HCT116 (cell line): ENCODE measurements at places on chromosomes 11 and 22. TPM values are rescaled to one million over a fixed set of nuclear protein-coding genes. Genes with fewer than 3 reads are reported as not detected.

DNA sequence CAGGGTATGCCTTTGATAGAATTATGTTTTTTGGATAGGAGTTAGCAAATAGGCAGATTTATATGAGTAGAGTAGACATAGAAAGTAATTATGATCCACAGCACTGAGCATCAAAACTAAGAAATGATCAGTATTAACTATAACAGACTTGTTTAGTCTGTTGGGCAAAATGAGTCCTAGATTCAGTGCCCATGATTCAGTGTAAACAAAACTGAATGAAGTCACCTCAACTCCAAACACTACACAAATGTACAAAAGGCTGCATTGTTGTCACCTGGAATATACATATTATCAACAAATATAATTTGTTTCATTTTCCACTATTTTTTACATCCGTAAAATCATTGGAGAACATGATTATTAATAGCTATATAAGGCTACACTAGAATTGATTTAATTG is 6.7 kb downstream of the UEVLD start:
- no peaks in the 10 kb centered on the region for H3K27me3 ChIP-seq
- peaks cover 3% of the 10 kb centered on the region; the same call in 1 of the 2 replicates for H3K36me3 ChIP-seq
- DNase-seq: no peak
- H3K4me3 ChIP-seq: no peak overlapping the region
- H3K4me1 ChIP-seq: peaks cover 14% of the 10 kb centered on the region; the same call in 1 of the 2 replicates
- H3K27ac ChIP-seq: no peak overlapping the region

The GALR3 gene
- 0.32 TPM for total RNA-seq

DNA sequence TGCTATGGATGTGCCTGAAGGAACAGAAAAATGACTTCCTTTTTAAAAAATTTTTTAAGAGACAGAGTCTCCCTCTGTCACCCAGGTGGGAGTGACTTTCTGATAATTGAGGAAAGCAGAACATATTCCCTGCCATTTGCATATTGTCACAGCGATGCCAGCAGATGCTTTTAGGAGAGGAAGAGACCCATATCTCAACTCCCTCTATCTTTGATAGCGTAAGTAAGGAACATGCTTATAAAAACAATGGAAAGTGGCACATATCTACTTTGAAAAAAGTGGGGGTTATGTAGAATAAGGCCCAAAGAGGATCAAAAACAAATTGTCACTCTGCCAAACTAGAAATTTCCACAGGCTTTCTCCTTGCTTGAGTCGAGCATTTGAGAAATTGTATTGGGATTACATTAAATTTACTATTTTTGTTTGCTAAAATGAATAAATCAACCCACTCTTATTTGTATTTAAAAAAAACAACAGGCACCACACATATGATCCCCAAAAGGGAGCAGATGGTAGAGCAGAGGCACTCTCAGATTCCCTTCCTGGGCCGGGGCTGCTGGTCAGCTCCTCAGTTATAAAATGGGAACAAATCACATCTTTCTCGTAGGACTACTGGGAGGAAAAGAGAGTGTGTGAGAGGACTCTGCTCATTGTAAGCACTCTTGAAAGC is 68.8 kb upstream of the TSPAN18 start:
- no peaks in the 10 kb centered on the region for H3K36me3 ChIP-seq
- no peak overlapping the region for H3K4me3 ChIP-seq
- no peak for DNase-seq
- no peak overlapping the region for H3K27ac ChIP-seq

- H3K27ac ChIP-seq: no peak overlapping the region
- H3K4me1 ChIP-seq: no peaks in the 10 kb centered on the region
- no peak overlapping the region for H3K4me3 ChIP-seq
- H3K27me3 ChIP-seq: no peaks in the 10 kb centered on the region
- no peak for DNase-seq
These were observed 31.3 kb downstream of the OSBP start for GRCh38 chr11:59584294-59584693.
